CD14-positive monocyte (primary cell): ENCODE measurements at places on chromosomes 16 and 17.
A peak's percentile ranks its signal among the peaks of the same experiment; 100 is the strongest.

DNA sequence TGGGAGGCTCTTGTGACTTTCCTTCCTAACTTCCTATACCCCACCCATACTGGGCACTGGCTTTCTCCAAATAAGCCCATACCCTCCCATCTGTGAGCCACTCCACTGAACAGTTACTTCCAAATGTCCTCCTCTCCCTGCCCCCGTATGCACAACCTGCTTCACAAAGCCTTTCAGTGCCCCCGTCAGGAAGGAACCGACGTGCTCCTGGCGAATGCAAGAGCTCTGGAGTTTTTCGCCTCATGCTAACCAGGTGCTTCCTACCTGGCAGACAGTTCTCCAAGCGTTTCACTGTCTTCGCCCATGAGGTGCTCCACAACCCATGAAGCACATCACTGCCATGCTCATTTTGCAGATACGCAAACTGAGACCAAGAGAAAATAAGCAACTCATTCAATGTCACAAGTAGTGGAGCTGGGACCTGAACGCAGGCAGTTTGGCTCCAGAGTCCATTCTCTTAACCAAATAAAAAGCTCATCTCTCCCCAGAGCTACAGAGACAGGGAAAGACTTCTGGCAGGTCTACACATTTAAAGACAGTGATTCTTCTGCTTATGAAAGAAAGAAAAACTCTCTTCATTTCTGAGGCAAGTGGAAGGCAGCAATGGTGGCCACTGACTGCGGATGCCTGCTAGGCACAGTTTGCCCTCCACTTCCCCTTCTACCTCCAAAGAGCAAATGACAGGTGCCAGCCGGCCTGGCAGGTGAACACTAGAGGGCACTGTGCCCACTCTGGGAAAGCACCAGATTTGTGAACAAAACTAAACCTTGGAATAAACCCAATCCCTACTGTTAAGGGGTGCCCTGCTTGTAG lies 23.8 kb downstream of the SPHK1 start:
- DNase-seq = peak; percentile 34

GRCh38 chr17:57514614-57515013 lies 230.5 kb downstream of the CCDC182 start:
- no peak for DNase-seq

DNA sequence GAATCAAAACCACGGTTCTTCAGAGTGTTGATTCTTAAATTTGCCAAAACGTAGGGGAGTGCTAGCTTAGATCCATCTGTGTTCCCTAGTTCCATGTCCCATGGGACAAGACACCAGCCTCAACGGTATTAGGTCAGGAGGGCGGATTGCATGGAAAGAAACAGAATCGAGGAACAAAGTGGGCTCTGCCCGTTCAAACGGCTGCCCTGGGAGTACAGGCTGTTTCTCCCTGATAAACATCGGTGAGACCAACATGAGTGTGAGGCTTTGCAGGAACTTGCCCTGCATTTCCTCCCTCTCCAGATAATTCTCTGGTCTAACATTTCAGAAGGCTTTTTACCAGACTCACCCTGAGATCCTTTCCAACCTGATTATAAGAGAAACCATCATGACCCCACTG lies 82.2 kb downstream of the MRM3 start:
- no peak for DNase-seq

GRCh38 chr16:56591377-56592060 lies 2.2 kb downstream of the MT3 start:
- peak; percentile 27 for DNase-seq

GRCh38 chr16:17204644-17205043 lies 266.1 kb downstream of the XYLT1 start:
- DNase-seq = peak; percentile 23
